Ovary (tissue), 10 donors: ENCODE measurements at places on chromosomes 13 and 19. TPM values are rescaled to one million over a fixed set of nuclear protein-coding genes. Genes with fewer than 3 reads are reported as not detected.
A peak's percentile ranks its signal among the peaks of the same experiment; 100 is the strongest.

GRCh38 chr13:27927444-27928352 is 7.9 kb downstream of the PDX1 start:
- DNase-seq, result no peak

DNA sequence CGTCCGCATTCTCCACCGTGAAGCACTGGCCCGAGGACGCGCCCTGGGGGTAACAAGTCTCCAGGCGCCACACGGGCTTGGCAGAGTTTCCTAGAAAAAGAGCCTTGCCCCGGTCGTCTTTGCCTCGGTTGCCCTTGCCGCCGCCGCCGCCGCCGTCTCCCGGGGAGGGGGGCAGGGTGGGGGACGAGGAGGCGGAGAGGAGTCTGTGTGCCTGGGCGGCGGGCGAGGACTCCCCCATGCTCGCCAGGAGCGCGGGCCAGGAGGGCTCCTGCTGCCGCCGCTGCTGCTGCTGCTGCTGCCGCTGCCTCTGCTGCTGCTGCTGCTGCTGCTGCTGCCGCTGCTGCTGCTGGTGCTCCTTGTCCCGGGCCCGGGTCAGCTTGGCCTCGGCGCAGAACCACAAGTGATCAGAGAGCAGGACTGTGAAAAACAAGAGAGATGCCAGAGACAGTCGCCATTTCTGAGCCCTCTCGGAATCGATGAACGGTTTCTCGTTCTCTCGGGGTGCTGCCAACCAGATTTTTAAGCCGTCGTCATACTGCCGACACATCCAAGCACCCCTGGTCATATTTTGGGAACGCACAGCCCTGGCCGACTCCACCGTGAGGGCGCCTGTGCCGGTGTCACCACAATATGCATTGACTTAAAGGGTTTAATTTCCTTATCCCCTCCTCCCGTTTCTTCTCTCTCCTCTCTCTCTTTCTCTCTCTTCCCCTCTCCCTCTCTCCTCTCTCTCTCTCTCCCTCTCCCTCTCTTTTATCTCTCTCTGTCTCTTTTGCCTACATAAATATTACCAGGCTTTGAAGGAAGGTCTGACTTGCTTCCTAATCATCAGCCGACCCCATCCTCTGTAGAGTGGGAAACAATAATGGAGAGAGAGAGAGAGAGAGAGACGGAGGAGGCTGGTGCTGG is 349.1 kb downstream of the LIG4 start:
- peak; percentile 14 for DNase-seq

KIR3DL2 gene
- total RNA-seq, result not detected

GRCh38 chr13:112182846-112183531 is 116.0 kb downstream of the SOX1 start:
- DNase-seq, result no peak

- DNase-seq, result no peak
Observed at GRCh38 chr13:108213946-108214345, 1.4 kb downstream of the LIG4 start.

DNA sequence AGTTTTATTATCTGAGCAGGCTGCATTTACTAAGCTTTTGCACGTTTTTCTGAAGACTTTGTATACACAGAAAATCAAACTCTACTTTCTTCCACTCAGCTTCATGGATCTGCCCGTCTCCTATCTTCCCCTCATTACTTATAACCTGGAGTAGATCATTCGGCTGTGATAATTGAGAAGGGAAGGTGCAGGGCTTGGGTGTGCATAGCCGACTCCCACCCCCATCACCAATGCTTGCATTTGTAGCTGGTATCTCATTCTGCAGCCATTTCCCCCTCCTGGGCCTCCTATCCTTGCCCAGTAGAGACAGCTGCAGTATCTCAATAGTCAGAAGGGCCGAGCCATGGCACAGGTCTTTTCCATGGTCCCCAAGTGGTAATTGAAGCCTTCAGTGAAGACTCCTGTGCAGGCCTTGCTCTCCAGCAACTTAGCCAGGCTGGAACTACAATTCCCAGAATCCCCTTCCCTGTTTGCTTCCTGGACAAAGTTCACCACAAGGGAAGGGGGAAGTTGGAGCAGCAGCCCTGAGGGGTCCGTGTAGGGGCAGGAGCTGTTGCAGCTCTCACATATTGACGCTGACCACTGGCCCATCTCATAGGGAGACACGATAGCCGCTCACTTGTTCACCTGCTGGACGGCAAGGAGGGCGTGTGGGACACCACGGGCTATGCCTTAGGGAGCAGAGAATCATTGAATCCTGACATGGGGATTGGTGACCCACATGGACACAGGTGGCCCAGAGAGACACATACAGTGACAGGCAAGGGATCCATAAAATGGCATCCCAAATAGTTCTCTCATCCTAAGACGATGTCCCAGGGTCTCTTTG is 2.1 kb upstream of the SIGLEC8 start:
- no peak for DNase-seq

DNA sequence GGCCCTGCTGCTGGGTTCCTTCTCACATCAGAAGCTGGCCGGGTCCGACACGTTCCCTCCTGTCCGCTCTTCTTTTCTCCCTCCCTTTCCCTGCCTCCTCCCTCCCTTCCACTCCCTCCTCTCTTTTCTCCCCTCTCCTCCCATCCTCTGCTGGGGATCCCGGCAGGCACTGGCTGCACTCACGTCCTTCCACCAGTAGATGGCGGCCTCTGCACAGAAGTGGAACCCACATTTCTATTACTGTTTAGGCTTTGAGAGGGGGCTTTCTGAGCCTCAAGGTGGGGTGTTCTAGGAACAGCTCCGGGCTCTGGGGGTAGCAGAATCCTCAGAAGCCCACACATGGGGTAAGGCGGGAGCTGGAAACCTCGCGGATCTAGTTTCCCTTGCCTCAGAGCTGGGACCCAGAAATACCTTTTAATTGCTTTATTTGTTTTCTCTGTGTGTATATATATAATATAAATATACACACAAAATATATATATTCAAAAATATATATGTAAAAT is 294.2 kb downstream of the ZNF536 start:
- peak; percentile 66 for DNase-seq

KRTDAP gene
- total RNA-seq, result 0.54 TPM

FAM216B gene
- total RNA-seq, result 32.6 TPM

DNA sequence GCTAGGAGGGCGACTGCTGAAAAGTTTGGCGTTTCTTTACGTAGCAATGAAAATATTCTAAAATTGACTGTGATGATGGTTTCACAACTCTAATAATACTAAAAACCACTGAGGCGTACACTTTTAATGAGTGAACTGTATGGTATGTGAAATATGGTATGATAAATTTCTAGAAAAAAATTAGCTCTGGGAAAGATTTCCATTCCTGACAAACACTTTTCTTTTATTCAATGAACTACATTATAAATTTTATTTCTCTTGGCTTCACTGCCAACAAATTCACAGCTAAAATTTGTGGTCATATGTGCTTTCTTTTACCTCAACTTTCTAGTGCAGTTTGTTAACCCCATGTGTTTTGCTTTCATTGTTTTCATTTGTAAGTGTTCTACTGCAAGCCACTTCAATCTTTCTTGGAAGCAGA is 11.1 kb downstream of the ZC3H13 start:
- DNase-seq, result no peak

CGB2 gene
- not detected for total RNA-seq

DNA sequence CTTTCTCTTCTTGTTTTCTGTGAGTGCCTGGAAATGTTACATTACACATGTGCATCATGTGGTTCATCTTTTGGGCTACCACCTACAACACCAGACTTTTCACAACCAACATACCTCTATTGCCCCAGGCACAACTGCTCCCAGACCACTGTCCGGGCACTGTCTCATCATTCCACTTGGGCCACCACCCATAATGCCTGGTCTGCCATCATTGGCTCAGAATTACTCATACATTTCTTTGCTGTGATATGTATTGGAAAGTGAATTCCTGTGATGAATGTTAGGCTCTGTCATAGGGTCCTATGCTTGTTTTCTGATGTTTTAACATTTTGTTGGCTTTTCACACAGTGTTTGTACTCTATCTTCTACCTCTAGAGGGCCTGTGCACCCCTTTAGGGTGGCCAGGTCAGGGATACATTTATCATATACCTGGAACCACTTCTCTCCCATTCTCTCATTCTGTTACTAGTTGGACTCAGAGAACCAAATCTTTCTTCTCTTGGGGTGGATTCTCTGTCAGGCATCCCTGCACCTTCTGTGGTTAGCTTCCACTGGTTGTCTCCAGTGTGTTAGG is 172.8 kb downstream of the NHLRC3 start:
- DNase-seq, result no peak
